ENCODE measurements at places on chromosomes 1 and 21.

DNA sequence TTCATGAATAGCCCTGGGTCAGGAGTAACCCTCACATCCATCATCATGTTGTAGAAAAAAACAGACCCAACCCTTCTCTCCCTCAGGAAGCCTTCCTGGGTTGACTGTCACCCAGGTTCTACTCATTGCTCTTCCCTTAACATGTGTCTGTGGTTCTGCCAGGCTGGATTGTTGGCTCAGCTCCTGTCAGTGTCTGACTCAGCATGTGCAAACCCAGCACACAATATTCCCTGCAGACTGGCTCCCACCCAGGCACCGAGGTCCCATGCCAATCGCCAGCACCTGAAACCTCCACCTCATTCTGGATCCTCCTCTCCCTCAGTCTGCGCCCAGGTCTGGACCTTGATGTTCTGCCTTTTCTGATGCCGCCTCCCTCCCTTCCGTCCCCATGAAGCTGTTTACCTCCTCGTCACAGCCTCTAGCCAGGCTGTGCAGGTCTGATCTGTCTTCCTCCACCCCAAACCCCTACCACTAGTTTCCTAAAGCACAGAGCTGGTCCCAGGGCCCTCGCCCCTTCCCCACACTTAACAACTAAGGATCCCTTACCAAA lies 4.3 kb upstream of the S100A8 start:
- DNase-seq, result no peak

GRCh38 chr1:36084497-36085115 lies 712 bp downstream of the TEKT2 start:
- no peak for DNase-seq

GRCh38 chr1:106548726-106549125 lies 507.7 kb upstream of the PRMT6 start:
- DNase-seq, result no peak

DNA sequence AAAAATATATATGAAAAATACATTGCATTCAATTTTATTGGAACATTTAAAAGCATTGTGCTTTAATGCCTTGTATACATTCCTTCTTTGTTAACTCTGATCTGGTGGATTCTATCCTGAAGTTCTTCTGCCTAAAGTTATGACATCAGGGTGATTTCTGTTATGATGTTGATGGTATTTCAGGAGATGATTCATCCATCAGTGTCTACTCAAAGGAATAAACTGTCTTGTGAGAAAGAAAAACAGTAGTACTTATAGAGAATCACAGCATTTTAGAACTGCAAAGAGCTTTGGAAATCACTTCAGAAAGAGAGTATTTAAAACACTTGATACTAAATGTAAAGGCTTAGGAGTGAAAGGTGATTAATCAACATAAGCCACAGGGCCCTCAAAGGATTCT lies 155.7 kb downstream of the PTPRC start:
- peak; percentile 27 for DNase-seq

- DNase-seq, result no peak
These were observed 519.8 kb downstream of the COL11A1 start for GRCh38 chr1:102588536-102588935.

GRCh38 chr1:25771221-25772114 lies 28.5 kb upstream of the SELENON start:
- no peak for DNase-seq

- DNase-seq, result no peak
These were observed 97.8 kb downstream of the SIK1 start for GRCh38 chr21:43328958-43329691.

- no peak for DNase-seq
These were observed 44.7 kb downstream of the HTR6 start for GRCh38 chr1:19709260-19709793.

- DNase-seq, result no peak
These were observed 87.0 kb upstream of the WARS2 start for GRCh38 chr1:119227456-119227855.

DNA sequence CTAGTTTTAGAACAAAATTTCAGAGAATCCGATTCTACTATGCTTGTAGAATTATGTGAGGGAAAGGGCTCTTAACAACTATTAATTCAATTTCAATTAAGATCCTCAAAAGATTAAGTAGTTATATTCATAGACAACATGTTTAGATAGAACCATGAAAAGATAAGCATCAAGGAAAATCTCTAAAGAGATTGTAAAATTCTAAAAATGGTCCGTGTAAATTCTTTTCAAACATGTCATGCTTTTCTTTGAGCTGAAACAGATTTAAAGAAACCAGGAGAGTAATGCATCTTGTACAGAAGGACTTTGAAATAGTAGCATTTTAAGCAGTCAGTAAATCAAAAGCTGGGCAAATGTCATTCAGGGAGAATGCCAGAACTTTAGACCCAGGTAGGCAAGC lies 1080.6 kb upstream of the B3GALT2 start:
- DNase-seq, result no peak

DNA sequence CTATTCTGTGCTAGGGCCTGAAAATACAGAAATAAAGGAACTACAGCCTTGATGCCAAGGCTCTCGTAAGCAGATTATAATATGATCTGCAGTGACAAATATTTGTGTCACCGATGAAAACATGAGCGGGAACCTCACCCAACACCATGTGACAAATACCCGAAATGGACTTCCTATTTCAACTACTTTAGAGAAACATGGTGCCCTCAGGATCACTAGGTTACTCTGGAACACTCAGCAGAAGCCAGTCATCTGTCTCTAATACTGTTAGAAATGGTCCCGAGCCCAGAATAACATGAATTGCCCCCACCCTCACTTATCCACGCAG lies 463 bp upstream of the VAMP3 start:
- peak; percentile 71 for DNase-seq

GRCh38 chr1:89908672-89909436 lies 86.1 kb upstream of the ZNF326 start:
- DNase-seq, result peak; percentile 80

DNA sequence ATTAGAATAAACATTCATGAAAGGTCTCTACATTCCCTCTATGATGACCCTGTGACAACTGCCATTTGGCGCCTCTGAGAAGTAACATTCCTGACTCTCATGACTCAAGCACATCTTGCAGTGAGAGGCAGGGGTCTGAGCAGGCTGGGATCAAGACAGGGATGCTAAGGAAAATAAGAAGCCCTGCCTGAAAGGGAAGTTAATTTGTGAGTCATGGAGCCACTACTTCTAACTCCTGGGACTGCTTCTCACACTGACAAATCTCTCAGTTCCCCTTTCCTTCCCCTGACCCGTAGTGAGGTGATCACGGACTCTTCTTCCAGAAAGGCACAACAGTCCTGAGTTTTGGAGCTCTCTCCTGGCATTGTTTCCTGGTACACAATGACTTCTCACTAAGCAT lies 231.9 kb downstream of the TNR start:
- DNase-seq, result peak; percentile 32

- peak; percentile 18 for DNase-seq
These were observed 82.1 kb downstream of the RAVER2 start for GRCh38 chr1:64826991-64827390.

DNA sequence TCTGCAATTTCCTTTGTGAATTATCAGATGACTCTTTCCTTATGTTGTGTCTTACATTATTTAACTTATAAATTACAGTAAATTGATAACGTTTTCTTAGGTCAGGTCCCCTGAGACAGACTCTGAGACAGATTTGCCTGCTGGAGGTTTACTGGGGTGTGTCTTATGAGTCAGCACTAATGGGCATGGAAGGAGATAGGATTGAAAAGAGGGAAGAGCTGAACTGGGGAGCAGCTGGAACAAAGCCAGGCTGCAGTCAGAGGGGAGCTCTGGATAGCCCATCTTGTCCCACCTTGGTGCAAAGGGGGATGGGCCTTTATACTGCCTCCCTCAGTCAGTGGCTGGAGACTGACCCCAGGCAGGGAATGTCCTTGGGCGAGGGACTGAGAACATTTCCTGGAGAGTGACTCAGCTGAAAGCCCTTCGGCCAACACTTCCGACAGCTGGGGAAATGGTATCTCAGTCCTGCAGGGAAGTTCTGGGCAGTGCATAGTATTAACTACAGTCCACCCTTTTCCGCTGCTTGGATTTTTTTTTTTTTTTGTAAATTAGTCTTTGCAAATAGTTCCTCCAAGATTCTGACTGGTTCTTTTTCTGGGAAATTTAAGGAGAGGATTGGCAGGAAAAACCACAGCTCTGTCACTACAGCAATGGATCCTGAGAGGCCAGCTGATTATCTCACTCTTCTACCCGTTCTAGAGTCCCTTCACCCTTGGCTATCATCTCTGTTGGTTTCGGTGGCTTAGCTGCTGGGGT lies 39.1 kb upstream of the CDC42BPA start:
- DNase-seq, result no peak

DNA sequence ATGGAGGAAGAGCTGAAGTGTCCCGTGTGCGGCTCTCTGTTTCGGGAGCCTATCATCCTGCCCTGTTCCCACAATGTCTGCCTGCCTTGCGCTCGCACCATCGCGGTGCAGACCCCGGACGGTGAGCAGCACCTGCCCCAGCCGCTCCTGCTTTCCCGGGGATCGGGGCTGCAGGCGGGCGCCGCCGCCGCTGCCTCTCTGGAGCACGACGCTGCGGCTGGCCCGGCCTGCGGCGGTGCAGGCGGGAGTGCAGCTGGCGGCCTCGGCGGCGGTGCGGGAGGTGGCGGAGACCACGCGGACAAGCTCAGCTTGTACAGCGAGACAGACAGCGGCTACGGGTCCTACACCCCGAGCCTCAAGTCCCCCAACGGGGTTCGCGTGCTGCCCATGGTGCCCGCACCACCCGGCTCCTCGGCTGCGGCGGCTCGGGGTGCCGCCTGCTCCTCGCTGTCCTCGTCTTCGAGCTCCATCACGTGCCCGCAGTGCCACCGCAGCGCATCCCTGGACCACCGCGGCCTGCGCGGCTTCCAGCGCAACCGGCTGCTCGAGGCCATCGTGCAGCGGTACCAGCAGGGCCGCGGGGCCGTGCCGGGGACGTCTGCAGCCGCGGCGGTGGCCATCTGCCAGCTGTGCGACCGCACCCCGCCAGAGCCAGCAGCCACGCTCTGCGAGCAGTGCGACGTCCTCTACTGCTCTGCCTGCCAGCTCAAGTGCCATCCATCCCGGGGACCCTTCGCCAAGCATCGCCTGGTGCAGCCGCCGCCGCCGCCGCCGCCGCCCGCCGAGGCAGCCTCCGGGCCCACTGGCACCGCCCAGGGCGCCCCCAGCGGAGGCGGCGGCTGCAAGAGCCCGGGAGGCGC lies 1.3 kb downstream of the TRIM67 start:
- DNase-seq, result no peak

DNA sequence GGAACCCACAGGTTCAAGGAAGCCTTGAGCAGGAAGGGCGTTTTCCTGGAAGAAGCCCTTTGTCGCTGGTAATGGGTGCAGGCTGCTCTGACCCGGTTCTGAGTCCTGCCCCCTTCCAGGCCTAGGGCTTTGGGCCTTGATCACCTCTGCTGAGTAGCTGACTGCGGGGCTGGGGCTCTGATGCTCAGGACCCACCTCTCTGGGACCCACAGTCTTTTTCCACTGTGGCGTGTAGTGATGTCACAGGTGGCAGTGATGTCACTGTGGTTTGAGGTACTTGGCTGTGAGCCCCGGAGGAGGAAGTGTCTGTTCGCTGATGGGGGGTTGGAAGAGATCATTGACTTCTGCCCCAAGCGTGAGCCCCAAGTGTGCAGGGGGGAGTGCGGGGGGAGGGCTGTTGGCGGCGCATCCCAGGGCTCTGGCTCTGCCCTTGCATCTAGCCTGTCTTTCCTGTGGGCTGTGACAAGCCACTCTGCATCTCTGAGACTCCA lies 6.9 kb downstream of the TNFRSF1B start:
- no peak for DNase-seq

GRCh38 chr1:57424231-57425027 lies 569 bp upstream of the DAB1 start:
- no peak for DNase-seq

DNA sequence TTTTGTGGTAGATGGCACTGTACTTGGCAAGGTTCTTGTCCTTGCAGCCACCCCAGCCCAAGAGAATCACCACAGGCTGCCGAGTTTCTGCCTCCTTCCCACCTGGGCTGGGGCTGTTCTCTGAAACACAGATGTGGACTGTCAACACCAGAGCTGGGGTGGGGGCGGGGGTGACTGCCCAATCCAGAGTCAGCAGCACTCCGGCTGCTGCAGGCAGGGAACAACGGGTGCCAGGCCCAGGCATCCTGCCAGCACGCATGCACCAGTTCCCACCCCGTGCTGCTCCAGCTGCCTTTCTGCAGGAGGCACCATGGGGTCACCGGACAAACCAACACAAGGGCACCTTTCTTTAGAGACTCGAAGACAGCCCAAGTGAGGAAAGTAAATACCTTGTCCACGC lies 14.1 kb downstream of the TMEM53 start:
- no peak for DNase-seq

DNA sequence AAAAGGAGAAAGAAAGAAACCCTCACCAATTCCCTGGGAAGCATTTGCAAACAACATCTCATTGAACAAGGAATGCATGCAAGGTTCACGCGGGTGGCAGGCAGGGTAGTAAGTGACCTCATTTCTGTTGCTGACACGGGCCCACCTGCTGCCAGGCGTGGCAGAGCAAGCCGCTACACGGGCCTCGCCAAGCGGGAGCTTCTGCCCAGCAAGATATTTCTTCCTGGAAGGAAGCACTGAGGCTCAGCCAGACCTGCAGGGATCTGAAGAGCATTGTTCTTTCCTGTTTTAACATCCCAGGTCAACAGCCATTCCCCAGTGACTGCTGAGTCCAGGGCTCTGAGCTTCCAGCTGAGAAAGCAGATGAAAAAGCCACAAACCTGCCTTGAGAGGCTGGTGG lies 91.9 kb upstream of the IGSF21 start:
- DNase-seq, result no peak

GRCh38 chr21:39176271-39176709 lies 7.0 kb downstream of the PSMG1 start:
- no peak for DNase-seq

DNA sequence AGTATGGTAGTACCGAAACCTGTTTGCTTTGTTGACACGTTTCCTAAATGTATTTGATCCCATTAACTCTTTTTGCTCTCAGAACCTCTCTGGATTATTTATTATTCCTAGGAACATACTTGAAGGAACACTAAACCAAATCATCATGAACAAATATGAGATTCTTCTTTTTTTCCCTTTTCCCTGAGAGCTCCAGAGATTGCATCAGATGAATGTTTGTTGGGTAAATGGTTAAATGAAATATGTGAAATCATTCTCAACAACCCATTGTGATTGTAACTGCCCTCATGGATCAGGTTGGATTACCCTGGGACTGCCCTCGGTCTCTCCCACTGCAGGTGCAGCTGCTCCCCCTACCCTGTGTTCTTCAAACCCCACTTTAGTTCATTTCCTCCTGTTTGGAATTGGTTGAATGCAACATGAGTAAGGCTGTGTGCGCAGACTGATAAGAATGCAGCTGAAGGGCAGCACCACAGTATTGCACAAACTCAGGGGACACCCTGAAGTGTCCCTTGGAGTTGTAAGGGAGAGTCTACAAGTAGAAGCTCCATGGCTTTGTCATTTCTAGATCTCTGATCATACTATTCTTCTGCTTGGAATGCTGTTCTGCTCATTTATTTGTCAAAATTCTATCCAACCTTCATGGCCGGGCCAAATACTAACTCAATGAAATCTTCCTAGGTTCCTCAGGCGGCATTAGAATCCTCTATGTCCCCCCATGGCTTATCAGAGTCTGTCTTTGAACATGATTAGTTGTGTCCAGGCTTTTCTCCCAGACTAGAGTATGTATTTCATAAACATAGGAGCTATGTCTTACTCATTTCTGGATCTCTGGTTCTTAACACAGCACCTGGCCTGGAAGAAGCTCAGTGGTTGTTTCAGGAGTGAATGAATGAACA lies 47.1 kb upstream of the NEK2 start:
- DNase-seq, result no peak
